ENCODE measurements at places on chromosomes 1 and 21. TPM values are rescaled to one million over a fixed set of nuclear protein-coding genes. Genes with fewer than 3 reads are reported as not detected.

The FAM163A gene
- total RNA-seq: not detected

The NTNG1 gene
- 4.1 TPM for total RNA-seq

The ZFYVE9 gene
- total RNA-seq: 34.2 TPM

The KCNE2 gene
- total RNA-seq: not detected

The AMPD1 gene
- total RNA-seq: not detected

The SEMA6C gene
- 10.0 TPM for total RNA-seq

DNA sequence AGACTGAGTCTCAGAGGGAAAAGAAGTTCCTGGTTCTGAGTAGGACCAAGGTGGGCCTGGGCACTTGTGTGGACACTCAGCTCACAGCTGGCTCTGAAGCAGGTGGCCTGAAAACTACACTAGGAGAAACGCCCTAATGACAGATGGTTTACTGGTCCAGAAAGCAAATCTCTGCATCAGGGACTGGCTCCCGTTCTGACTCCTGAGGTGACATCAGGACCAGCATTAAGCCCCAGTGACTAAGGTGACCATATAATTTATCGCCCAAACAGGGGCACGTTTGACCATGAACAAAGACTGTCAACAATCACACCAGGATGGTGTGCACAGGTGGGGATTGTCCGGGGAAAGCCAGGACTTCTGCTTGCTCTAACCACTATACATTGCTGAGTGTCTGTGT is 12.2 kb upstream of the CD34 start:
- no peak for DNase-seq

GRCh38 chr1:112397841-112398240 is 1.8 kb downstream of the CTTNBP2NL start:
- DNase-seq: no peak

DNA sequence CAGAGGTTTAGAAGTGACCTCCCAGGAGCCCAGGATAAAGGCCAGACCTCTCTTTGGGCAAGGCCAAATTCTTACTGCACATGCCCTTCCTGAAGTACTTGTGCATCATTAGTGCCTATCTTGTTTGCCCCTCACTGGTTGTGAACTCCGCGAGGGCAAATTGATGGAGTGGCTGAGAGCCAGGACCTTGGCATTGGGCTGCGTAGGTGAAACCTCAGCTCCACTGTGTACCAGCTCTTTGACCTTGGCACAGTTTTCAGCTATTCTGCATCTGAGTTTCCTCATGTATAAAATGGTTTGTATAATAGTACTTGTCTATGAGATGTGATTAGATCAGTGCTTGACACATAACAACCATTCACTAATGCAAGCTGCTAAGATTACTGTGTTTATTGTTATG is 11.5 kb downstream of the OTUD3 start:
- DNase-seq: no peak

DNA sequence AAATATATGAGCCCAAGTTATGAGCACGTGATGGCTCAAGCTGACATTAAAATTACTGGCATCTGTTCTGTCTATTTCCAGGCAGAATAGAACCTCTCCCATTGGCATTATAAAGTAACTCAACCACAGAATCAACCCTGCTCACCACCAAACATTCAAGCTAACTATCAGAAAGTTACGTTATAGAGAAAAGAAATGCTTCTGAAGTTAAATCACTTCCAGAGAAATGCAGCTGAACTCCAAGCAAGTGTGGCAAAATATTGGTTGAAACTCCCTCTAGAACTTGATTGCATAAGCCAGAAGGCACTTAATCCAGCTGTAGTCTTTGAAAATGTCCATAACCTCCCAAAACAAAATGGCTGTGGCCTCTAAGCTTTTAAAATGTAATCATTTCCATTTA is 36.2 kb upstream of the UBE2U start:
- no peak for DNase-seq

GRCh38 chr1:110846861-110847260 is 26.1 kb upstream of the CD53 start:
- no peak for DNase-seq

DNA sequence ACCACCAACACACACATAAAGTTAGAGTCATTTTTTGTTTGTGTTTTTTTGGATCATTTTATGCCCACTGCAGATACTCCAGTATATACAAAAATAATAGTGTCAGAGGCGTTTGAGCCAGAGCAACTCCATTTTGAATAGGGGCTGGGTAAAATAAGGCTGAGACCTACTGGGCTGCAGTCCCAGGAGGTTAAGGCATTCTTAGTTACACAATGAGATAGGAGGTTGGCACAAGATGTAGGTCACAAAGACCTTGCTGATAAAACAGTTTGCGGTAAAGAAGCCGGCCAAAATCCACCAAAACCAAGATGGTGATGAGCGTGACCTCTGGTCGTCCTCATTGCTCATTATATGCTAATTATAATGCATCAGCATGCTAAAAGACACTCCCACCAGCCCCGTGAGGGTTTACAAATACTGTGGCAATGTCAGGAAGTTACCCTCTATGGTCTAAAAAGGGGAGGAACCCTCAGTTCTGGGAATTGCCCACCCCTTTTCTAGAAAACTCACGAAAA is 40.6 kb downstream of the GJA5 start:
- no peak for DNase-seq
